ENCODE measurements at places on chromosomes 5 and 9.

DNA sequence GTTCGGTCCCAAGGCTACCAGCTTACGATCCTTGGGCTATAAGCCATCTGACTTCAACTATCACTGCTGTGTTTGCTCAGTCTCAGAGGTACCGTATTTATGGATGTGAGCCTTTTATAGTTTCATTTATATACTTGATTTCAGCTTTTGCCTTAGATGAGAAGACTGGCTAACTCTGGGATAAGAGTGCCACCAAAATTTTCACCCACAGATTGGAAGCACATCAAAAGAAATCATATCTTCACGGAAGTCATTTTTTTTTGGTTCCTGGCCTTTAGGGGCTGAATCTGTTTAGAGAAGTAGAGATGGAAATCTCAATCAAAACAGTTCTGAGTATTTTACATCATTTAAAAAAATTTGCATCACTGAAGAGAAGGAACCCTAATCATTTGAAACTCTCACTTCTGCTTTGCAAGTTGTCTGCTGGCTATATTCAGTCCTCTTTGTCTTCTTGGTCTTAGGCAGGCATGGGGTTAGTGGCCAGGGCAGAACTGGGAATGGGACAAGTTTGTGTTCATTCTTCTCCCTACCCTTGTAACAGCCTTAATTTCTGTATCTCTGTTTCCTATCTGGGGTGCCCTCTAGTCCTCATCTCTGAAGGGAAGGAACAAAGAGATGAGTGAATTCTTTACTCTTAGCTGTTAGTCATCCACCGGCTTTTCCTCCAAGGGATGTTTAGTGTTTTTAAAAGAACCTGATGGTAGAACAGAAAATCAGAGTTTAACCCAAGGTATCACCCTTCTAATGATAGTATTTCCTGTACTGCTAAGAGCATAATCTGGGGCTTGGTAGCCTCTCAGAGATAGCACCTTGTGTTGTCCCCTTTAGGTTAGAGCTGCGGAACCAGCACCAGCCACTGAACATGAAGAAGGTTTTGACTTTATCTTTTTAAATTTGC, 14.1 kb upstream of the TNFAIP8 start:
- no peak for DNase-seq

GRCh38 chr9:69273161-69273560, 51.9 kb upstream of the ENTREP1 start:
- no peak for DNase-seq

- DNase-seq = no peak
These were observed 22.0 kb upstream of the ADRA1B start for GRCh38 chr5:159894149-159894720.

GRCh38 chr9:32875748-32876147, 92.4 kb downstream of the TMEM215 start:
- no peak for DNase-seq

DNA sequence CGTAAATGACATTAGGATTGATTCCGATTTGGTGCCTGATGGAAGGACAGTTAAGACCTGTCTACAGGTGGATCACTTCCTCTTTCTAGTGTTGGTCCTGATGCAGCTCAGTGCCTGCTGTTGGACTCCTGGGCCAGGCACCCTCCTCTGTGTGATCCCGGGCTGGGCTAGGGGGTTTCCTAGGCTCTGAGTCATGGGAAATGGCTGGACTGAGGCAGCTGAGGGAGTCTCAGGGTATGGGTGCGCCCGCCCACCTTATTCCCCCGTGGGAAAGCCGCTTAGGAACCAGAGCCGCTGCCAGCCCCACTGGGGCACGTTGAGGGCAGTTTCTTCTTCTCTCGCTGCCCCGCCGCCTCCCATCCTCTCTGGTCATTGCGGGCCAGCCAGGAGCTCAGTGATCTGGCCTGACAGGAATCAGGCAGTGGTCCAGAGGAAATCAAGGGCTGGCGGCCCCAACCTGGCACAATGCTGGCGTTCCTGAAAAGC, 12.9 kb downstream of the TCF7 start:
- no peak for DNase-seq

- DNase-seq = no peak
These were observed 62.6 kb upstream of the LRRTM2 start for GRCh38 chr5:138937392-138938387.

DNA sequence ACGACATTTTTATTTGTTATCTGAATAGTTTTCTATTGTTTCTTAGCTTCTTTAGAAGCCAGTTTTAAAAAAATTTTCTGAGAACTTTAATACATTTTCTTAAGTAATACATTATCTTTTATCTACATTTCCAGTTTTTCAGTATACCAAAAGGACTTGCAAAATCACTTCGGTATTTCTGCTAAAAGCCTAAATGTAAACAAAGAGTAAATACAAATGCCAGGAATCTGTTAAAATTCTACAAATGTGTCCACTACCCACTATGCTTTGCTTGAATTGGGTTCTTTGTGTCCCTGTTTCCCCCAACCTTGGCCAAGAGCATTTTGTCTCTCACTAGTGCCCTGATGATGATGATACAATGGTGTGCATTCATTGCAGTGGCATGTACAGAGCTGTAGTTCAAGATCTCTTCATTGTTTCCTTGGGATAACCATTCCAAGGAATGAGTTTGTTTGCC, 611.2 kb downstream of the NR2F1-AS1 start:
- no peak for DNase-seq

Data from stimulated activated CD8-positive, alpha-beta memory T cell treated with anti-CD3 and anti-CD28 coated beads, Interleukin-15, amount 100 ng/mL, for 1 hour (primary cell).